ENCODE measurements at places on chromosomes 2 and 18.

- DNase-seq: no peak
These were observed 68.0 kb downstream of the PXDN start for GRCh38 chr2:1676091-1676912.

- DNase-seq: no peak
These were observed 17.0 kb downstream of the FABP1 start for GRCh38 chr2:88110830-88111229.

DNA sequence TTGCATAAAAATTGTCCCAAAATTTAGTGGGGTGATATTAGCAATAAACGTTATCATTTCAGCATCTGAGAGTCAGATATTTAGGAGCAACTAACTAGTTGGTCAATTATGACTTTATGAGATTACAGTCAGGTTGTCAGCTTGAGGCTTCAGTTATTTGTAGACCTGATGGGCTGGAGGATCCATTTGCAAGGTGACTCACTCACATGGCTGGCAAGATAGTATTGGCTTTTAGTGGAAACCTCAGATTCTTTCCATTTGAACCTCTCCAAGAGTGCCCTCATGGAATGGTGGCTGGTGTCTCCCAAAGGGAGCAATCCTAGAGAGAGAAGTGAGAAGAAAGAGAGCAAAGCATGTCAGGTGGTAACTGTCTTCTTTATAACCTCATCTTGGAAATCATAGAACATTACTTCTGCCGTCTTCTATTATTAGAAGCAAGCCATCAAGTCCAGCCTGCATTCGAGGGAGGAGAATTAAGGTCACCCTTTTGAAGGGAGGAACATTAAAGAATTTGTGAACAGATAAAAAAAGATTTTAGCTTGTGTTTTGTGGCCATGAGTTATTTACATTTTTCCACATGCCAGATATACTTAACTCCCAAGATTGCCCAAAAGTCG, 92.5 kb downstream of the HAUS1 start:
- no peak for DNase-seq

GRCh38 chr18:45253056-45253565, 362.2 kb upstream of the SLC14A2 start:
- DNase-seq: no peak

GRCh38 chr2:1793001-1793867, 48.9 kb upstream of the PXDN start:
- no peak for DNase-seq

DNA sequence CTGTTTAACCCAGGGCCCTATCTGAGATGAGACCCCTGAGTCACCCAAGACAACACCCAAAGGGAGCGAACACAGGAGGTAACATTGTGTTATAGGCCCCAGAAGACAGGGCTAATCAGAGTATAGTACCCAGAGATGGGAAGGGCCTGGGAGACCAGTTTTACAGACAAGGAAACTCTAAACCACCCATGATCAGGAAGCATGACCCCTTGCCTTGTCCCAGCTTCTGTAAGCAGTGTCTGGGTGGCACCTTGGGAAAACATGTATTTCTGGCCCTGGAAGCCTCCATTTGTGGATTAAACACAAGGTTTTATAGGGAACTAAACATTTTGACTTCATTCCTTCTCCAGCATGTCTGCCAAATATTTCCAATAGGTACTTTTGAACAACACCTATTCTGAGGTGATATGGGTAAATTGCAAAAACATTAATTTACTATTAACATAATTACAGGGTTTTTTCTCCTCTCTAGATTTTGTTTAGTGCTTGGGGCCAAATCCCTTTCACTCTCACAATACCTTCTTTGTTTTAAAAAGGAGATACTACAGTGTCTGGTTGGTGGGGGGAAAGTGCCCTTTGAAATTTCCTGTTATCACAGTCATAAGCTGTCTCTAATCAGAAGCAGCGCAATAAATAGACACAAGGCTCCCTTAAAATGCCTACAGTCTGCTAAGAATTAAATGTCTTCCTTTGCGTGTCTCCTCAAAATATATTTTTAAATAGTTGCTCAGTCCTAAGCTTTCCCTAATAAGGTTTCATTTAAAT, 341.1 kb downstream of the BCL11A start:
- DNase-seq: no peak

- no peak for DNase-seq
These were observed 91.2 kb downstream of the INSIG2 start for GRCh38 chr2:118179445-118179844.

DNA sequence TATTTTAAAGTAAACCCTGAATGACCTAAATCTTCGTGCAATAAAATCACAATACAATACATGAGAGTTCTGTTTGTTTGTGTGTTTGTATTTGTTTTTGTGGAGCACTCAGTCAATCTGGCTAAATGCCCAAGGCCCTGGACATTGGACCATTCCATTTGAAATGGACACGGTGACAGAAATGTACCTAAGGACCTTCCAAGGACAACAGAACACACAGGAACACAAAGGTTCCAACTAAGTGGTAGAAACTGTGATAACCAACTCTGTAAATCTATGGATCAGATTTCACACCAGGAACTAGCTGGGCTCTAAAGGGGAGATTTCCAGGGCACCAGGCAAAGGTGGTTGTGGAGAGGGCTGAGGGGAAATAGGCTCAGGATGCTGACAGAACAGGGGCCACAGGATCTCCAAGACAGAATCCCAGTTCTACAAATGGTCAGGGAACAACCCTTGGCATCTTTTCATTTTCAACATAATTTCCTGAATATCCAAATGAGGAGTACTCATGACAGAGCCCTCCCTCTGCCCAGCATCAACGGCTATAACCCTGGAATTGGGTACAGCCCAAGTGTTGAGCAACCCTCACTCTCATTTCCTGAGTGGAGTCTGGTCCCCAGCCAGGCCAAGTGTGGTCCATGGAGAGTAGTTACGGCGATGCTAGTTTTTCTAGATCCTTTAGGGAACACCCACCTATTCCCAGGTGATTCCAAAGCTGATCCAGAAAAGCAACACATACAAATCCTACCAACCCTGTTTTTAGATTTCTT, 78.4 kb downstream of the NCKAP5 start:
- DNase-seq: peak; percentile 55

GRCh38 chr2:55148269-55148668, 83.8 kb downstream of the CLHC1 start:
- no peak for DNase-seq

GRCh38 chr2:116585669-116586327, 1228.7 kb upstream of the DDX18 start:
- no peak for DNase-seq

- no peak for DNase-seq
These were observed 5.5 kb upstream of the KIF1A start for GRCh38 chr2:240825476-240825875.

- peak; percentile 57 for DNase-seq
These were observed 1.3 kb upstream of the DPYSL5 start for GRCh38 chr2:26846334-26847306.

DNA sequence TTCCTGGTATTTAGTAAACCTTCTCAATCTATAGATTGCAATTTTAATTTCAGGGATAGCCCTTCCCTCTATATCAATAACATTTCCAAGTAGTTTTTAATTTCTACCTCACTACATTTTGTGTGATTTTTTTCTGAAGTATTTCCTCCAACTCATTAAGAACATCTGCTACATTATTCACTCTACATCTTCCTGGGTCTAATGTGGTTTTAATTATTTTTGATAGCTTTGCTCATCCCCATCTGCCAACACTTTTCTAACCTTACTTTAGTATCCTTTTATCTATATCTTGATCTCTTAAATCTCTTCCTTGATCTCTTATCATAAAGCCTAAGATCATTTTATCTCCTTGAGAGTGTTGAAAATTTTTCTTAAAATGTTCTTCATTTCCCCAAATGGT, 278.3 kb upstream of the CYP26B1 start:
- DNase-seq: no peak

DNA sequence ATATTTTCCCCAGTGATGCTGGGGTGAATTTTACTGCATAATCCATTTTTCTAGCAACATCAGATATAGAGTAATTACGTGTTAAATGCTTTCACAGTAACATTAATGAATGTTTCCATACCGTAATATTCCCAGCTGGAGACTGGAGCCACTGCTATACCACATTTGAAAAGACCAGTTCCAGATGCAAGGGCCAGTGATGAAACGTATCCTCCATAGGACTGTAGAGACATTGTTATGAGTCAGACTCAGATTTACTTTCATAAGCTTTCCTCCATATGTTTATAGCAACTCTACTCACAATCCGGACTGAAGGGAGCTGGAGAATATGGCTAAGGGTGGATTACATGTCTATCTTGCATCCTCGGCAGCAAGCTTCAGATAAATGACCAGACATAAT, 22.7 kb upstream of the GCG start:
- no peak for DNase-seq

DNA sequence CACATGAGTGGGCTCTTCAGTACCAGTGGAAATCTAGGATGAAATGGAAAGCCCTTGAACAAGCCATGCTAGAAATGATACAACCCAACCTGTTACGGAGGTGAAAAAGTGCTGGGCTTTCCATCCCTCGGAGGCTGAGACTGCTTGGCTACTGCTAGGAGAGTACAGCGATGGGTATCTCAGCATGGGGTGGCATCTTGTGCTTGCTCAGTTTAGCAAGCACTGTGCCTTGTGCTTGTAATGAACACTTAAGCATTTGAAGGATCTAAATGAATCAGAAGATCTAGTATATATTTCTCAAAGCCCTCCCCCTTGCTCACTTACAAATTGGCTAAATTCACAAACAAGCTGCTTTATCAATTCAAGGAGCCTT, 44.3 kb upstream of the EHBP1 start:
- no peak for DNase-seq

GRCh38 chr2:11719230-11719977, 27.0 kb upstream of the LPIN1 start:
- no peak for DNase-seq

DNA sequence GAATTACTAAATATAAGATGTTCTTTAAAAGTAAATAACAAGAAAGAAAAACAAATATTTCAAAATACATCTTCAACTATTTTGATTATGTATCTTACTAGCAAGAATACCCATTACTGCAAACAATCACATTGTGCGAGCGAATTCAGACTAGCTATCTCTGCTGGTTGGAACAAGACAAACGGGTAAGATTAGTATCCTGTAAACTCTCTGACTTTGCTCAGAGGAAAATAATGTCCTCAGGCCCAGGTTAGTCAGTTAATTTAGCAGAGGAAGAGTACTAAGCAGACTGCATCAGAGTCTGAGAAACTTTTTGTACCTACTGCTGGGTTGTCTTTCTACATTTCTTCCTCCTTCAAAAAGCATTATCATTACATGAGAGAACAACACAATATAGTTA, 50.4 kb upstream of the MCM6 start:
- no peak for DNase-seq

DNA sequence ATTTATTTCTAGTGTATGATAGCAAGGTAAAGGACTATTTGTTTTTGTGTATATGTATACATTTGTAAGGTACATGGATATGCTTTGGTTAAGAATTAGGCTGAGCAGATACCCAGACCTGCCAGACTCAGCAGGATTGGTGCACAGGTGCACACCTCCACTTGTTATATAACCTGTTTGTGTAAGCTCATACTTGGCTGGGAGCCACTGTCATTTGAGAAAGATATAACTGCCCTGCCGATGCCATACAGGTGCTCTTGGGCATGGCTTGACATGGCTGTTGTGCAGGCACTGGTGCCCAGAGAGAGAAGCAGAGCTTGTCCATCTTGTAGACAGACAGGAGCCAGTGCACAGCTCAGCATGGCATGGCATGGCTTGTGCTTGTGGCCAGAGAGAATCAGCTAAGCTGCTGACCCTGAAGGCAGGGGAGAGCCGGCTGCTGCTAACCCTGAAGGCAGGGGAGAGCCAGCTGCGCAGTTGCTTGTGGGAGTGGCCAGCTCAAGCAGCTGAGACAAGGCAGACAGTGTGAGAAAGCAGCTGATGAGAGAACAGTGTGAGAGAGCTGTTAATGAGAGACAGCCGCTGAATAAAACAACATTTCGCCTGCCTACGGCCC, 136.5 kb downstream of the RNF144A start:
- DNase-seq: no peak

DNA sequence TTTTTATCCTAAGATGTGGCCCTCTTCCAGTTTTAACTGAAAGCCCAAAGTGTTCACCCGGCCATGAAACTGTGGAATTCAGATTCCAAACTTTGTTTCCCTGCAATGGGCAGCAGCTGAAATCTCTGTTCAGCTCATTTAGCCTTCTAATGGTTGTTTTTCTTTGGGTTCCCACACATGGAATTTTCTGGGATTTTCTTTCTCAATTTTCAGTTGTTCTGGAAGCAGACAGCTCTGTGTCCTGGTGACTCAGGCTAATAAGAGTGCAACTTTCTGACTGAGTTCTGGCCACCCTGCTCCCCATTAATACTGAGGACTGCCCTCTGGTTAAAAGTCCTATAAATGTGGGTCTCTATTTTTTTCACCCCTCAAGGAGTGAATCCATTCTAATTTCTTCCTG, 78.5 kb downstream of the PMS1 start:
- DNase-seq: no peak

- no peak for DNase-seq
These were observed 5.6 kb downstream of the AAK1 start for GRCh38 chr2:69637923-69638322.

DNA sequence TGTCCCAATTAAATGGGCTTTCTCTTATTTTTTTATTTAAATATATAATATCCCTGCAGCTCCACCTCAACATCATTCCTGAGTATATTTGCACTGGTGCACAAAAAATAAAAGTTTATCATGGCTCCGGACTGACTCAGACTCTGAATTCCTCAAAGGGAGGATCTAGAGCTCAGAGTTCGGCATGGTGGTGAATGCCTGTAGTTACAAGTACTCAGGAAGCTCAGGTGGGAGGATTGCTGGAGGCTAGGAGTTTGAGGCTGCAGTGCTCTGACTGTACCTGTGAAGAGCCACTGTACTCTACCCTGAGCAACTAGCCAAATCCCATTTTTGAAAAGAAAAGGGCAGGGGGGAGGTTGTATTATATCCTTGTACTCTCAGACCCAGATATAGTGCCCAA, 52.8 kb upstream of the NRXN1 start:
- DNase-seq: no peak

DNA sequence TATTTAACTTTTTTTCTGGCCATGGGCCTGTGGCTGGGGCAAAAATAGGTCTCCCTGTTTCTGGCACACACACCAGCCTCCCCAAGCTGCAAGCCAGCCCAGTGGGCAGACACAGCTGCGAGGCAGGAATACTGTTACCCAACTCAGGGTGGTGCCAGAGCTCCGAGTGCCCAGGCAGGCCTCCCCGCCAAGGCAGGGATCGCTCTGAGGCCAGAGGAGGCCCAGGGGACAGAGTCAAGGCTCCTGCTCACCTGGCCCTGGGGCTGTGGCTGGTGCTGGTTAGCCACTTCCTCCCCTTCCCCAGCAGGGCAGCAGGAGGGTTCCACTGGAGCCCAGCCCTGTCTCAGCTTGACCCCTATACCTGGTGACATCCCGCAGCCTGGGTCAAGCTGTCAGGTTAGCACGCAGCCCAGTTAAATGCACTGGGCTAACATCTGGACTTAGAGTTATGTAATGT, 67.1 kb upstream of the EPAS1 start:
- DNase-seq: peak; percentile 66

All from heart left ventricle (tissue), 16 donors.